Keratinocyte (primary cell): ENCODE measurements at places on chromosomes 7 and 10. TPM values are rescaled to one million over a fixed set of nuclear protein-coding genes. Genes with fewer than 3 reads are reported as not detected.

MMRN2 gene
- polyA plus RNA-seq: 11.7 to 13.9 TPM (median 13.8 TPM) in 3 replicates

PON3 gene
- polyA plus RNA-seq: 0.46 to 0.85 TPM (median 0.51 TPM) in 3 replicates

- no peak for DNase-seq
Measured at GRCh38 chr7:66617295-66617694, 11.4 kb upstream of the KCTD7 start.

- DNase-seq: no peak
Measured at GRCh38 chr7:73623798-73624668, at the start of gene MLXIPL. Gene MLXIPL, minus strand, starts transcription at chr7:73624522. Its CDS starts 30 bp downstream, at chr7:73624492.

DNA sequence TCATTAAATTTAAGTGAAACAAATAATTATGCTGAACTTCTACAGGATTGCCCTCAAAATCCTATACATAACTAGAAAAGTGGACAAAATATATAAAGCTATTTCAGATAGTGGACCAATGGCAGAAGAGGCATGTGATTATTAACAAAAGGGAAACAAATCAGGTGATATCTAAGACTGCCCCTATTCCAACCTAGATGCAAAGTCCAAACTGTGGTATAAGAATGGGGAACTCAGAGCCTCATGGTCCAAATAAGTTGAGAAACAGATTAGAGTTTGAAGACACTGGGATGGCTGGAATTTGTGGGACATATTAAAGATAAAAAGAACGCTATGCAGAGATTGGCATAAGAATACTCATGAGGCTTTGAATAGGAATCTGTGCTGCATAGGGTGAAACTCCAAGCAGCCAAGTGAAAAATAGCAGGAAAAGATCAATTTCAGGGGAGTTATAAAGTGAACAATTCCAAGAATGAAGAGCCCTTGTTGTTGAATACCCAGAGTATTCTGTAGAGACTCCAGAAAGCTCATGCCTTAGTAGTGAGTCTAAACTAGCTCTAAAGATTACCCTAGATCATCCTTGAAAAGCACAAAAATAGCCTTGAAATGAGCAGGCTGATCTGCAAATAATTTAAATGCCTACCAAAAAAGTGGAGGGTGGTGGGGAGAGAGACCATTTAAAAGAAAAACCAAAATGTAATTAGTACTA is 152.4 kb downstream of the IMMP2L start:
- no peak for DNase-seq

- no peak for DNase-seq
Measured at GRCh38 chr10:123445261-123445775, 220.8 kb upstream of the GPR26 start.
